ENCODE measurements at places on chromosomes 12 and 14. TPM values are rescaled to one million over a fixed set of nuclear protein-coding genes. Genes with fewer than 3 reads are reported as not detected.

FSCB gene
- total RNA-seq: not detected

MGST1 gene
- total RNA-seq: 804 TPM

ENDOU gene
- not detected for total RNA-seq

KRT74 gene
- not detected for total RNA-seq

FAM222A gene
- total RNA-seq: 7.2 TPM

MARCHF9 gene
- 8.4 TPM for total RNA-seq

FLVCR2 gene
- 5.8 TPM for total RNA-seq

PPFIA2 gene
- not detected for total RNA-seq

KRT2 gene
- not detected for total RNA-seq

C12orf57 gene
- 264 TPM for total RNA-seq

SETD1B gene
- 13.6 TPM for total RNA-seq

ST8SIA1 gene
- total RNA-seq: 0.06 TPM

YAF2 gene
- 25.9 TPM for total RNA-seq

FBLN5 gene
- 2.4 TPM for total RNA-seq

ZNF664 gene
- 61.9 TPM for total RNA-seq

KLRC4 gene
- total RNA-seq: not detected

DIABLO gene
- 78.8 TPM for total RNA-seq

TAS2R8 gene
- total RNA-seq: not detected
